AG04449 (cell line): ENCODE measurements at places on chromosomes 3 and 15.

- DNase-seq, result peak; percentile 86
Observed at GRCh38 chr15:63332367-63333124, 49.1 kb downstream of the CA12 start.

DNA sequence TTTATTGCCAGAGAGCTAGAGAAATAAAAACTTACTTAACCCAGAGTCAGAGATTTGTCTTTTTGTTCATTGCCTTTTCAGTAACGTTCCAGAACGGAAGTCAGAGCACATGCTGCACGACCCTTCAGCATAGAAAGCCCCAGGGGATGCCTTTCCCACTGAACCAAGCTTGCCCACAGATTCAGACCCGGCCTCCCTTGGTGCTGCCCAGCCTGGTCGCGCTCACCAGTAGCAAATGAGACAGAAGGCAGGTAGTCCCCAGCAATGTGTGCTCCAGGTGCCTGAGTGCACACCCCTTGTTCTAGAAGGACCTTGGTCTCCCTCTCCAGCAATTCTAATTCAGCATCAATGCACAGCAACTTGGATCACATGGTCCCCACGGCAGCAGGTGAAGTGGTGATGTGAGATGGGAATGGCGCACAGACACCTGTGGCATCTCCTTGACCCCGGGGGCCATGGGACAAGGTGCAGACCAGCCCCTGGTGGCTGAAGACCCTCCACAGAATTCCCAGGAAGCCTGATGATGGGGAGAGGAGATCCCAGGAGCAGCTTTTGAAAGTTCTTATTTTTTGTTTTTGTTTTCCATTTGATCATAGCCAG is 91.8 kb upstream of the IQSEC1 start:
- DNase-seq, result no peak

GRCh38 chr3:23589602-23590001 is 216.2 kb upstream of the UBE2E1 start:
- DNase-seq, result no peak

DNA sequence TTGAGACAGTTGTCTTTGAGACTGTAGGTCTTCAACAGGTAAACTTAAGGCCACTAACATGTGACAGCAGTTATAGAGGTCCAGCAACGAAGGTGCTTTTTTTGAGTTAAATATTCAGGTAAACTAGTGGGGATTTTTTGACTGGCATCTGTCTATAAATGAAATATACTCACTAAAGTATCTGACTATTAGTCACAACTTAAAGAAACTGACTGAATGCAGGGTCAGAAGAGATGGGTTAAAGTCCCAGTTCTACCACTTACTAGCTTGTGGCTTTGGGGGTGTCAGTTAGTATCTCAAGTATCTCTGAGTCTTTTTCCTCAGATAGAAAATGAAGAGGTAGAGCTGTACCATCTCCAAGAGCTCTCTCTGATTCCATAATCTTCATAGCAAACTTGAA is 18.0 kb downstream of the MIX23 start:
- no peak for DNase-seq

DNA sequence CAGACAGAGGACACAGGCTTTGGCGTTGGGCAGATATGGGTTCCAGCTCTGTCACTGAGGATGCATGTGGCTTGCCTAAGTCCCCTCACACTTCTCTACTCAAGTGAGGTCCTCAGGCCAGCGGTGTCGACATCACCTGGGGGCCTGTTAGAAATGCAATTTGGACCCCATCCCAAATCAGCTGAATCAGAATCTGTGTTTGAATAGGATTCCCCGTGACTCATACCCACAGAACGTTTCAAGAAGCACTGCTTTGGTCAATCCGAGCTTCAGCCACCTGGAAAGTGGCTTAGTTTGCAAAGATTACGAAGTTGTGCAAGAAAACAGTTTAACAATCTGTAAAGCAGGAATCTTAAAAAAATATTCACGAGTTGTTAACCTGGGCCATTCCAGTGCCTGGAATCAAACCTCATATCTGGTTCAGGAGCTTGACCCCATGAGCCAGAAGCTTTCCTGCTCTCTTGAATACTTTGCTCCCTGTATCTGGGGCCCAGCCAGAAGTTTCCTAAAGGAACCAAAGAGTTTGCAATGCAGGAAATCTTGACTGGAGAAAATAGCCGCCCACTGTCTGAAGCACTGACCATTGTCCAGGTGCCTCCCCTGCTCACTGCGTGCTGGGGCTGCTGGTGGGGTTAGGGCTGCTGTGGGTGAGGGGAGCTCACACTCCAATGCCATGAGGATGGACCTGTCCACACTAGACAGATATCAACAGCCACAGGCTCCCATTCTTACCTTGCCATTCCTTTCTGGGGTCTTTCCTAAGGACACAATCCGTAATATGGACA is 208.5 kb upstream of the LINGO1 start:
- DNase-seq, result peak; percentile 14

DNA sequence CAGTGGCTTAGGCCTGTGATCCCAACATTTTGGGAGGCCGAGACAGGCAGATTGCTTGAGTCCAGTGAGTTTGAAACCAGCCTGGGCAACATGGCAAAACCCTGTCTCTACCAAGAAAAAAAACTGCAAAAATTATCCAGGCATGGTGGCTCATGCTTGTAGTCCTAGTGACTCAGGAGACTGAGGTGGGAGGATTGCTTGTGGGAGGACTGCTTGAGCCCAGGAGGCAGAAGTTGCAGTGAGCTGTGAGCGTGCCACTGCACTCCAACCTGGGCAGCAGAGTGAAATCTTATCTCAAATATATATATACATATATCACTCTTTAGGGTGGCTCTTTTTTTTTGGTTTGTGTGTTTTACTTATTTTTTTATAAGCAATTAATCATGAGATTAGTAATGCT is 83.7 kb upstream of the WDR72 start:
- no peak for DNase-seq

DNA sequence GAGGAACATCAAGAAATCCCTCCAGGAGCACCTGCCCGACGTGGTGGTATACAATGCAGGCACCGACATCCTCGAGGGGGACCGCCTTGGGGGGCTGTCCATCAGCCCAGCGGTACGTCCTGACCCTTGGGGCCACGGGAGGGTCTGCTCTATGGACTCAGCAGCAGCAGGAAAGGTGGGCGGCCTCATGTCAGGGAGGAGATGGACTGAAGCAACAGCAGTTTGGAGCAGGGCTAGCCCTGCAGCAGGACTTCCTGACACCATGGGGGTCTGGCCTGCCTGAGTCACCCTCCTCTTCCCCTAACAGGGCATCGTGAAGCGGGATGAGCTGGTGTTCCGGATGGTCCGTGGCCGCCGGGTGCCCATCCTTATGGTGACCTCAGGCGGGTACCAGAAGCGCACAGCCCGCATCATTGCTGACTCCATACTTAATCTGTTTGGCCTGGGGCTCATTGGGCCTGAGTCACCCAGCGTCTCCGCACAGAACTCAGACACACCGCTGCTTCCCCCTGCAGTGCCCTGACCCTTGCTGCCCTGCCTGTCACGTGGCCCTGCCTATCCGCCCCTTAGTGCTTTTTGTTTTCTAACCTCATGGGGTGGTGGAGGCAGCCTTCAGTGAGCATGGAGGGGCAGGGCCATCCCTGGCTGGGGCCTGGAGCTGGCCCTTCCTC is 24.2 kb downstream of the HDAC11 start:
- no peak for DNase-seq

DNA sequence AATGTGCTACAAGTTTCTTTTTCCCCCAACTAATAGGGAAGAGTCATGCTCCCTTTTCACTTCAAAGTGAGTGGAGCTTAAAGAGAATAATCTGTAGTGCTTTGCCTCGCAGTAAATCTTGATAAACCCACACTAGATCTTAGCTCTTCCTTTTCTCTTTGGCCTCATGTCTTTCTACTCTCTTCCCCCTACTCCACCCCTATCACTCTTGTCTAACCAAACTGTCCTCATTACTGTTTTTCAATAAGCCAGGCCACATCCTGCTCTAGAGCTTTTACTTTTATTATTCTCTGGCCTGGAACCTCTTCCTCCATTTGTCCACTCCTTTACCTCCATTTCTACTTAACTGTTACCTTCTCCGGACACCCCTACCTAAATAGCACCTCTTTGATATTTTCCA is 291.0 kb upstream of the SATB1 start:
- no peak for DNase-seq

DNA sequence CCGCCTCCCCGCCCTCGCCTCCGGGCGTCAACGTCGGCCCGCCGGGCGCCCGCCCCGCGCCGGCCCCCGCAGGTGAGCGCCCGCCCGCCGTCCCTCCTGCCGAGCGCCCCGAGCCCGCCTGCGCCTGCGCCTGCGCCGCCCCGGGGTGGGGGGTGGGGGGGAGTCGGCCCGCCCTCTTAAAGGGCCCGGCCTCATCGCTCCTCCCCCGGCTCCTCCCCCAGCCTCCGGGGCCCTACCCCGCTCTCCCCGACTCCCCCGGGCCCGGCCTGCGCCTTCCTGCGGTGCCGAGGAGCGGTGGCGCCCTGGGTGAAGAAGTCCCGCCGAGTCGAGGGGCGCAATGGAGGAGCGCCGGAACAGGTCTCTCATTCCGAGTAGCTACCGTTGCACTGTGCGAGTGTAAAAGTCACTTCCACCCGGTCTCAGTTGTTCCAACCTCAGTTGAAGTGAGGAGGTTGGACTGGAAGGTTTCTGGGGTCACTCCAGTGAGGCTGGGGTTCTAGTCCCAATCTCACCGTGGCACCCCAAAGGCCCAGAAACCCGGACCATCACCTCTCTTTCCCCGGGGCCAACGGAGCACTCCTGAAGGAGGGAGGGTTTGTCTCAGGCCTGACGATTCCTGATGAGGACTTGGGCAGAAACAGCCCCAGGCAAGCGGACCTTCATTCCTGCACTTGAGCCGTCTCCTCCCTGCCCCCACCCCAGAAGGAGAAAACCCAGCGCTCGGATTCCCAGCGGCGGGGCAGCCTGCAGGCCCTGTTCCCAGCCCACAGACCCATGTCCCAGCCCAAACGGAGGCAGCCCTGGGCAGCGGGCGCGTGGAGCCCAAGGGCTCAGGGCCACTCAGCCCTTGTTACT is 1.5 kb upstream of the TNK2 start:
- no peak for DNase-seq

- no peak for DNase-seq
Observed at GRCh38 chr3:82085356-82085755, 323.9 kb upstream of the GBE1 start.

GRCh38 chr15:67927501-67928168 is 87.8 kb upstream of the RNU6-1 start:
- DNase-seq, result peak; percentile 89

DNA sequence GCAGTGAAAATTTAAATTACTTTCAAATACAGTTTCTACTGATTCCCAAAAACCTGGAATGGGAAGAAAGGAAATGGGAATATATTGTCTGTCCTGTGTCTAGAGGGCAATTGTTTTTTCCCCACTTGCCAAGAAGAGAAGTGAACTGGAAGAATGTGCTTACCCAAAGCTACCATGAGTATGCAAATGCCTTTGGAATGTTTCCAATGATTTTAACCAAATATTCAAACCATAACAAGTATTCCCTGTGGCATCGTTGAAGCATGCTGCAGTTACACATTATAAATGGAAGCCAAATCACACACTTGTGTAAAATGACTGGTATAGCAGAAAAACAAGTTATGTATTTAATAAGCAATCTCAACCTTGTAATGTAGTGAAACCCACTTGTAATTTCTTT is 368.2 kb downstream of the GBE1 start:
- DNase-seq, result no peak

DNA sequence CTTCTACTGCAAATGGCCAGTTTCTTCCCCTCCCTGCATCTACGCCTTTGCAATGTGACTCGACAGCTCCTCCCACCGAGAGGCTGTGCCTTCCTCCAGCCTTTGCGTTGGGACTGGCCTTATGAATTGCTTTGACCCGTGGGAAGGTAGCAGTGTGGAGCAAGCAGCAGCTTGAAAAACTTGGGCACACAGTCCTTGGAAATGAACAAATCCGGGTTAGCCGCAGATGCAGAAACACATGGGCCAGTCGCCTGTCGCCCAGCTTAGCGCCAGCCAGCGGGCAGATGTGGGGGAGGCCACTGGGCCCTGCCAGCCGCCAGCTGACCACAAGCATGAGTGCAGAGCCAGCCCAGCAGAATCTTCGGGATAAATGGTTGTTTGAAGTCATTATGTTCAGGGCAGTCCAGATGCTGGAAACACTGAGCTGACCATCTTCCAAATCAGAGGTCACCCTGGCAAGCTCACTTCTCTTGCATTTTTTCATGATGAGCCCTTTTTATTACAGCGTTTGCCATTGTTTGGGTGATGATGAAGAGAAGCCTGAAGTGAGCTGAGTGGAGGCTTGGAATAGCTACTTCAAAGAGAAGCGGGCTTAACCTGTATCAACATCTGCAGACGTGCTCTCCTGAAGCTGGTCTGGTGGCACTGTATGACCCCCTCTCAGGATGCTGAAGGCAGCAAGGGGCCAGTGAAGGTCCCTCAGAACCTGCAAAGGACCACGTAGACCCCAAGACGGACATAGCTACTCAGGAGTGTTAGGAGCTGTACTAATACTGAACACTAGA is 9.8 kb downstream of the SELENOS start:
- peak; percentile 31 for DNase-seq

DNA sequence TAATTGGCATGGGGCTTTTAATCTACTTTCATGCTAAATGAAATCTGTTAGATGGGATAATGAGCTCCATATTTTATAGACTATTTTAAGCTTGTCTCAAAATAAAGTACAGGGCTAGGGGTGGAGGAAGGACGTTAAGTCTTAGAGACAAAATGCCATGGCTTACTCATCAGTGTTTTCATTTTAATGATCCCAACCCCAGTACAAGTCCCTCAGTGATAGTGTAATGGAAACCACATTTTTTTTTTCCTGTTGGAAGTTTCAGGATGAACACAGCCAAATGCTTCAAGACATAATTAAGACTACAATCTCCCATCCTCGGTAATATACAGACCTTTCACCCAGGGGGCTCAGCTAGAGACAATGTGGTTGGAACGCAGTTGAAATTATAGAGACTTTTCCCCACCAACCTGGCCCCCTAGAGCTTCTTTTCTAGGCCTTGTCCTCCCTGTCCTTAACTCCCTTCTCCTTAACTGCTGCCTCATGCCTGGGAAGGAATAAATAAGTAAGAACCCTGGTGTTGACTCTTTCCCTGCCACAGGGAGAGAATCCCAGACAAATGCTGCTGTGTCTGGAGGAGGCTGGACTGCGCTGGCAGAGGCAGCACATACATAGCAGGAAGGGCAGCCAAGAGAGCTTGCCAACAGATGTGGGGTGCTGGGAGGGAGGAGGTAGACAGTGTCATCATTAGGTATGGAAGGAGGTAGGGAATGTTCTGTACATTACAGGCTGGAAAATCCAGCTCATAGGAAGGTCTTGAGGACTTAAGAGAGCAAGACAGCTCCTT is 115.4 kb upstream of the ROPN1 start:
- no peak for DNase-seq

DNA sequence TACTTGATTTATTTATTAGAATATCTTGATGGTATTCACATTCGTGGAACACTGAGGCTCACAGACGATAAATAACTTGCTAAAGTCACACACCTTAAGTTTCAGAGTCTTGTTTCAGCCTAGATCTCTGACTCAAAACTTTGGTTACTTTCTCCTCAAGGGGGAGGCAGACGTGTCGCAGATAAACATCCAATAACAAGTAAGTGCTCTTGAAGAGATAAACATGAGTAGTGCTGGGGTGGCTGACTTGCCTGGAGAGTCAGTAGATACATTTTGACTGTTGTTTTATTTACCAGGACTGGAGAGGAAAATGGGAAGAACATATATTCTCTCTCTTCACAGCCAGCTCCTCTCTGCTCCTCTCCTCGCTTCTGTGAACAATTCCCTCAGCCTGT is 31.3 kb downstream of the FBXO45 start:
- no peak for DNase-seq

- peak; percentile 14 for DNase-seq
Observed at GRCh38 chr15:98813951-98814350, 165.6 kb downstream of the IGF1R start.
